A549 treated with Mapracorat at 1 μM for 4 hours (cell line): ENCODE measurements at places on chromosomes 5 and 9. TPM values are rescaled to one million over a fixed set of nuclear protein-coding genes. Genes with fewer than 3 reads are reported as not detected.

The THOC3 gene
- total RNA-seq, result 54.7 to 61.0 TPM (median 56.0 TPM) in 5 replicates

The GMCL2 gene
- not detected in 5 replicates for total RNA-seq

The LCN15 gene
- not detected in 5 replicates for total RNA-seq

The C9 gene
- total RNA-seq, result not detected in 5 replicates

The ZNF879 gene
- 0.37 to 0.57 TPM (median 0.54 TPM) in 5 replicates for total RNA-seq

The SLC46A2 gene
- total RNA-seq, result not detected in 5 replicates

The NUTM2F gene
- 0.06 to 0.07 TPM in 2 of 5 replicates, not detected in the others for total RNA-seq
